BJ (cell line): ENCODE measurements at places on chromosomes 16 and 17.

DNA sequence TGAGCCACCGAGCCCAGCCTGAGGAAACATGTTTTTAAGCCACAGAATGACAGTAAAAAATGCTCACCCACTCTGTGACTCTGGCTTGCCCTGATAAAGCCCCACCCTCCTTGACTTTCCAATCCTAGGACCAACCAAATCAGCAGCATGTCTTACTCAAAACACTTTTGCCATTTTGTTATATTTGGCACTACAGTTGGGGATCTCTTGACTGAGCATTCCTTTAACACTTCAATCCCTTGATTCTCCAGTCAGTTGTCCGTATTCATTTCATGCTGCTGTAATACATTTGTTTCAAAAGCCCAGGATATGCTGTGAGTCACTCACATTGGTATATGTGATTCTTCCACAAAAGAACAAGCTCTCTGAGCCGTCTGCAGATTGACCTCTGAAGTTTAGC lies 8.2 kb downstream of the MYH3 start:
- no peak for DNase-seq

- DNase-seq = no peak
Observed at GRCh38 chr17:69344939-69345338, 18.0 kb upstream of the ABCA5 start.

DNA sequence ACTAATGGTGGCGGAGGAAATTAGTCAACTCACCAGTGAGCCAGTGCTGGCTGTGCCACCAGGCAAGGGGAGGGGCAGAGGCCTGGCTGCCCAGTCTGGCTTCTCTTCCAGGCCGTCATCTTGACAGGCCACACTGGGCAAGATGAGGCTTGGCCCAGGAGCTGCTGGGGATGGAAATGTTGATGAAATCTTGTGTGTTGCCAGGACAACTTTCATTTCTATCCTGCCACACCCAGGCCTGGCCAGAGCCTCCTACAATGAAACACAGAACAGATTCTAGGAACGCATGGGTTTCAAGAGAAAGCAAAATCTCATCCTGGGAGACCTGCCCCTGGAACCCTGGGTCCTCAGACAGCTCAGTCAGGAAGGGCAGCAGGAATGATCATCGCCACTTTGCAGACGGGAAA lies 9.3 kb downstream of the HEXIM2 start:
- DNase-seq = peak; percentile 73

- no peak for DNase-seq
Observed at GRCh38 chr17:9817086-9817485, 4.8 kb downstream of the GSG1L2 start.

DNA sequence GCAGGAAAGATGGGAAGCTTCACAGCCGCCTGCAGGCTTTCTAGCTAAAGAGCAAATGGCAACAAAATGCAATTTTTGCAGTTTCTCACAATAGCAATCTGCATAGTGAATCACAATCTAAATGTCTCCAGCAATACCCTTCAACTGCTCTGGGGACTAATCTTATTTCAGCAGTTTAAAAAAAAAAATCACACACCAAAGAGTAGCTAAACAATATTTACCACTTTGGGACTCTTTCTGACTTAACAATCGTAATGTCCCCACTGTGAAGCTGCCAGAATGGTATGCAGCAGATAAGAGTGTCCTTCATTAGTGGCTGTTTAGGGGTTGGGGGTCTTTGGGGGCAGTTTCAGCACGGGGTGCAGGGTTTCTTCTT lies 9.8 kb downstream of the CPPED1 start:
- no peak for DNase-seq

DNA sequence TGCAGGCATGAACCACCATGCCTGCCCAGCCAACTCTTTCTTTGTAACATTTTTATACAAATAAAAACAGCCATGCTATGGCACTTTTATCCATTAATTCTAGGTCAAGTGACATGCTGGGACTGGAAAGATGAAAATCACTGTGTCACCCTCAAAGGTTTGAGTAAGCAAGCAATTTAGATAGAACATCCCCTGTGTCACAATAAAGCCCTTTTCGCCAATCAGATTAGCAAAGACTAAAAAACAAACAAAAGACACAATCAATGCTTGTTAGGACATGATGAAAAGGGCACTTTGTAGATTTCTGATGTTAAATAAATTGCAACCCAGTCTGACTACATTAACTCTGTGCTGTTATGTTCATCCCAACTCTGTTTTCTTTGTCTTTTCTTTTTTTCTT lies 26.4 kb downstream of the CHP2 start:
- DNase-seq = no peak

- no peak for DNase-seq
Observed at GRCh38 chr17:61127960-61128359, 271.7 kb upstream of the TBX2 start.

DNA sequence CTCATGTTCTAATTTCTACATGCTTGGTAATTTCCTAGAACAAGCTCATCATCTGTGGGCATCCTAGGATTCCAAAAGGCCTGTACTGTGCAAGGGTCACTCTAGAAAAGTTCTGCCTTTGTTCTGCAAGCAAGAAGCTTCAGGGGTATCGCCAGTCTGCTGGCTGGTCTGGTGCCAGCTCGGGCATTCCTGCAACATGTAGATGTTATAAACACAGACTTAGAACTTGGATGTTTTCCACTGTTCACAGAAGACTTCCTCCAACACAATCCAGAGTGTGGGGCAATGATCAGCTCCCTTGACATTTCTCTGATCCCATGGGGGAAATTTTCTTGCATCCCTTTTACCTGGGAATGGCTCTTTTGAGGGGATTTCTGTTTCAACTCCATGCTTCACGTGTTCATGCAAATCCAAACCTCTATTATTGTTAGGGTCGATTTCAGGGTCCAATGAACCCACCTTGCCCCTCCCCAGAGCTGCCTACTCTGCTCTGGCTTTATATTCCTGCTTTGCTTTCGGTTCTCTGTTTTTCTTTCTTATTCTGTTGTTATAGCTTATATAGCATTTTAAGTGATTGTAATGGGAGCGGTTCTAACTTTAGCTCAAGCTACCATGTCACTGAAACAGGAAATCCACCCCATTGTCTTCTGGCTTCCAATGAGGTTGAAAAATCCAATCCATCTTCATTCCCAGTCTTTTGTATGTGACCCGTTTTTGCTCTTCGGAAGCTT lies 25.3 kb downstream of the UBE2O start:
- DNase-seq = no peak

GRCh38 chr17:7307686-7308624 lies 527 bp downstream of the EIF5A start:
- no peak for DNase-seq

DNA sequence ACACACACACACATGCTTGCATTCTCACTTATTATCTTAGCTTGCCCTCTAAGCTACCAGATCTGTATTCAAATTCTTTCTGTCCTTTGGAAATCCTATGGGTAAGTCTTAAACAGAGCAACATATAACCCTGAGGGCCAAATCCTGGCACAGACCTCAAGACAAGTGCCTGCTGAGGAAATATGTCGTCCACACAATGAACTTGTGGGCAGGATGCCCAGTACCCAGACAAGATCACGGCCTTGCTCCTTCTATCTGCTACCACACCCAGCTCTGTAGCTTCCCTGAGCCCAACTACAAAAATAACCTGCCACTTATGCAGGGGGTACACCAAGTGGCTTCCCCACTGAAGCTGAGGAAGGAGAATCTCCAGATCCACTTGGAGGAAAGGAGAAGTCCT lies 37.3 kb upstream of the FA2H start:
- DNase-seq = no peak

DNA sequence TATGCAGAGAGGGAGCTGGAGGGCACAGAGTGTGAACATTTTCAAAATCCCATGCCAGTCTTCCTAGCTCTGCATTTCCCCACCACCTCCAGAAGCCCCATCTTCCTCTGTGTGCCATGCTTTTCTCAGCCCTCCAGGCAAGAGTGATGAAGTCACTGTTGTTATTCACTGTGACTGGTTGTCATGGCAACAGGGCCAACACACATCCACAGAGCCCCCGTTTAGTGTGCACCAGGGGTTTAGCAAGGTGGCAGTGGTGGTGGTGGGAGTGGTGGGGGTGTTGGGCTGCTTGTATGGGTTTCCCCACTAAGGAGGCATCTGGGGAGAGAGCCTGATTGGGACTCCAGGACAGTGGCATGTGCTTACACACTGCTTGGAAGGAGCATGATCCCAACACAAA lies 309.9 kb upstream of the ASIC2 start:
- DNase-seq = no peak

DNA sequence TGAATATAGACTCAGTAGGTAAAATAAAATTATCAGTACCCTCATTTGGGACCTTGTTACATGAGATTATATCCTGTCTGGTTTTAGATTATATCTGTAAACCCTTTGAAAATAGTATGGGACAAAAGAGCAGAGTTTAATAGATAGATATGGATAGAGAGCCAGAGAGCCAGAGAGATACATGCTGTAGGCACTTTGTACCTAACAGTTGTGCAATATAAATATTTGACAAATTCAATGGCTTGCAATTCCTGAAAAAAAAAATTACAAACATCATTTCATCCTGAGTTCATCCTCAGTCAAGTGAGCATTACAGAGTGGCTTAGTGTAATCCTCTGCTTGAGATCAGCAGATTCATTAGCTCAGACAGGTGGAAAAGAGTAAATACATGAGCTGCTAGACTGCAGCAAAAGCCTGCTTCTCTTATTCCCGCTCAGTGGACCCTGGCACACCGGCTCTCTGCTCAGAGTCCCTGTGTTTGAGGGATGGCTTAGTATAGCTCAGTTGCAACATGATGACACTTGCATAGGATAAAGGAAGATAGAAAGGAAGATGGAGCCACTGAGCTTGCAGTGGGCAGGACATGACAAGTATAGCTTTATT lies 931.6 kb upstream of the GOT2 start:
- no peak for DNase-seq

DNA sequence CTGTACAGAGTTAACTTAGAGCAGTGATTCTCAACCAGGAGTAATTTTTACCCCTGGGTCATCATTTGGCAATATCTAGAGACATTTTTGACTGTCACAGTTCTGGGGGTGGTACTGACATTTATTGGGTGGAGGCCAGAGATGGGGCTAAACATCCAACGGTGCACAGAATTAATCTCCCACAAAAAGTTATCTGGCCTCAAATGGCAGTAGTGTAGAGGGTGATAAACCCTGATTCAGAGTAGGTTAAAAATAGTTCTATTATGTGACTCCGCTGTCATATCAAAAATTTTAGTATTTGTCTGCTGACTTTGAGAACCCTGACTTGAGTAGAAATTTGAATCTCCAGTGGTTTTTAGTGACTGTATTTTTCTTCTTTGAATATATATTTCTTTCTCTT lies 19.1 kb downstream of the VPS35L start:
- DNase-seq = no peak

- DNase-seq = no peak
Observed at GRCh38 chr17:16419929-16420271, 4.5 kb downstream of the TRPV2 start.

GRCh38 chr16:84607694-84608093 lies 10.2 kb downstream of the COTL1 start:
- DNase-seq = no peak

DNA sequence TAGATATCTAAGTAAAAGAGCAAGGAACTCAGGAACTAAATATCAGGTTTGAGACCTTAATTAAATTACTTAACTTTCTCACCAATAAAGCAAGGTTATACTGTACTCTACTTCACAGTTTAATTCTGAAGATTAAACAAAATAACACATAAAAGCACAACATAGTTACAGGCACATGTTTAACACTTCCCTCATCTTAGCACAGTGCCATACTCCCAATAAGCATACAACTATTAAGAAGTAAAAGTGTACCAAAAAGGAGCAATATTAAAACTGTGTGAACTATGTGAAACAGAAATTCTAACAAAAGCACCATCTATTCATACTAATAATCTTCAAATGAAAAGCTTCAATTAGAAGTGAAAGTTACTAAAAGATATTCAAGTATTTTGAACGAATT lies 2.2 kb downstream of the APPBP2 start:
- DNase-seq = no peak

DNA sequence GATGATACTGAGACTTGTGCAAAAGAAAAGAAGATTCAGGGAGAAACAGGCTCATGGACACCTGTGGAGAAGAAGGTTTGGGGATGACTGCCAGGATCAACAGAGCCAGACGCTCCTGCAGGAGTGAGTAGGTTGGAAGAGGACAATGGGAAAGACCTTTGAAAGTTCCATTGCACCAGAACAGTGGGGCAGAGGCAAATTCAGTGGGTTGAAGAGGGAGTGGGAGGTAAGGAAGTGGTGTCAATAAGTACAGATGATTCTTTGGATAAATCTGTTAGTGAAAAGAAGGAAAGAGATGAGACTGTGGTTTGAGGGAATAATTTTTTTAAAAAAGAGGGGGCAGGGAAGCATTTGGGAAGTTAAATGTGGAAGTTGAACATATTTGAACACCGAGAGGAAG lies 212.8 kb downstream of the SOX9 start:
- no peak for DNase-seq

DNA sequence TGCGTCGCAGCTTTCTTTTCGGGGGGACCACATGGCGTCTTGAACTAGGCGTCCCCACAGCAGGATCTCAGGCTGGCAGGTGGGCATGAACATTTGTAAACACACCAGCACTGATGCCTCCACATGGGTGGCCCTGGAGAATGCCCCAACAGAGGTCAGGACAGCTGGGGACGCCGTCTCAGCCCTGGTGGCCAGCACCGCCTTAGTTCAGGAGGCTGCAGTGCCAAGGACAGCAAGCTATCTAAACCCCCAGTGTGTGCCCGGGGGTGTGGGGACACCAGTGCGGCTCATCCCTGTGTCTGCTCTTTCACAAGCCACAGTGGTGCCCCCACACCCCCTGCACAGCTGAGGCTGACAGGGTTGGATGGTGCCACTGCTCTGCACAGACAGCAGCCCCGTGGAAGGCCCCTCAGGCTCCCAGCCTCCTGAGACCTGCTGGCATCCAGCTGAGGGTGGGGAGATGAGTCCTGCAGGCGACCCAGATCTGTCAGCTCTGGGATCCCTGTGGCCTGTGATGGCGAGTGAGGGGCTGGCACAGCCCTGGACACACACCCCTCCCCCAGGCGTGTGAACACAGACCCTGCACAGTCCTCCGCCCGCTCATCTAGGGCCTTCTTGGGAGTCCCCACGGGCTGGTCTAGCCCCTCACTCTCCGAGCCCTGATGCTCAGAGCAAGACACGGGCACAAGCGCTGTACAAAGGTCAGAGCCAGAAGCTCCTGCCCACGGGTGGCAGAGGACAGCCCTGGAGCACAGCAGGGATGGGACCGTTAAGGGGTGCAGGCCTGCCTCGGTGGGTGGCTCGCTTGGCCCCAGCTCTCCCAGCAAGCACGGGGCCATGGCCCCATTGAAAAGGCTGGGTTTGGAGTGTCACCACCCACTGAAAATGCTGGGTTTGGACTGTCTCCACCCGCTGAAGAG lies 10.7 kb downstream of the FSCN2 start:
- no peak for DNase-seq

- no peak for DNase-seq
Observed at GRCh38 chr16:75997606-75998005, 271.3 kb upstream of the CPHXL start.
